GM20000 (cell line): ENCODE measurements at places on chromosomes 1 and 21.

GRCh38 chr1:172931761-172932160 is 119.0 kb downstream of the TNFSF18 start:
- DNase-seq, result no peak

- no peak for DNase-seq
Observed at GRCh38 chr1:75472089-75472970, 138.6 kb downstream of the SLC44A5 start.

GRCh38 chr1:211928290-211928801 is 97.8 kb upstream of the LPGAT1 start:
- DNase-seq, result no peak

DNA sequence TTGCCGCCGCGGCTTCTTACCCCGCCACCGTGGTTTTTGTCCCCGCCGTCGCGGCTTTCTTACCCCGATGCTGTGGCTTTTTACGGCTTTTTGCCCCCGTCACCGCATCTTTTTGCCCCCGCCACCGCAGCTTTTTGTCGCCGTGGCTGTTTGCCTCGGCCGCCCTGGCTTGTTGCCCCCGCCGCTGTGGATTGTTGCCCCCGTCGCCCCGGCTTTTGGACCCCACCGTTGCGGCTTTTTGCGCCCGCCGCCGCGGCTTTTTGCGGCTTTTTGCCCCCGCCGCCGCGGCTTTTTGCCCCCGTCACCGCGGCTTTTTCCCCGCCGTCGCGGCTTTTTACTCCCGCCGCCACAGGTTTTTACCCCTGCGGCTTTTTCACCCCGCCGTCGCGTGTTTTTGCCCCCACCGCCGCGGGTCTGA is 3934.3 kb downstream of the SRGAP2C start:
- DNase-seq, result no peak

GRCh38 chr1:3531928-3532327 is 77.5 kb downstream of the ARHGEF16 start:
- no peak for DNase-seq

DNA sequence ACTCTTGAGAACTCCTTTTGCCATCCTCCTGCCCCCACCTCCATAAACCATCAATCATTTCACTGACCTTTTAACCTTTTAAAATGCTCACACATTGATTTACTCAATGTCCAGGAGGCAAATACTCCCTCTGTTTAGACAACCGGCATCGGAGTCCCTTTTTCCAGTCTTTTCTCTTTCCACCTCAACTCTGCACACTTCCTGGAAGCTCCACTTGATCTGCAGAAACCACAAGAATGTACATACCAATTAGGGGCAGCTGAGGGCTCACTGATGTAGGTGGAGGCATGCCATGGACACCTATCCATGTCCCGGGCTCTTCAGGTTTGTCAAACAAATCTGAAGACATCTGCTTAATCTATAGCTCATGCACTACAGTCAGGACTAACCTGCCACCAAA is 5.3 kb upstream of the AMIGO1 start:
- no peak for DNase-seq

- DNase-seq, result no peak
Observed at GRCh38 chr1:176416777-176417176, 46.2 kb upstream of the PAPPA2 start.

- no peak for DNase-seq
Observed at GRCh38 chr21:41847066-41847804, 31.9 kb downstream of the PRDM15 start.

GRCh38 chr1:14746393-14746792 is 147.9 kb downstream of the KAZN start:
- DNase-seq, result no peak

DNA sequence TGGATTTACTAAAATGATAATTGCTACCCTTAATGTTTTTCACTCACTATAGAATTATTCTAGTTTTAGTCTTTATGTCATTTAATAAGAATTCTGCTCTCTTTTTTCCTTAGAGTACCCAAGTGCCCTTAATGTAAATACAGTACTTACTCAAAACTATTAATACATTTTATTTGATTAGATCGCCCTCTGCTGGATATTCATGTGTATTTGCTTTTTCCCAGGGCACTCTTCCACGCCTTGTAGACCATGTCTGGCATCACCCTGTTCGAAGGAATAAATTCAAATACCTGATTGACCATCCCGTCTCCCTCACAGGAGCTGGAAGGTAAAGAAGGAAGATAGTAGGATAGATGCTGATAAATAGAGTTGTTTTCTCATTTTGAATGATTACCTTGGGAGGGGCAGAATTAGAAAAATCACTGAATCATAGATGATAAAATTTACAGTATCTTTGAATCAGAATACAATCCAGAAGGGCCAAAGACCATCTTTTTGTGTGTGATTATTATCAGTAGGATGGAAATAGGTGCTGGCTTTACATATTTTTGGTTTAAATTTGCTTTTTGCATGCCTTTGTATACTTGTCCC is 4.1 kb downstream of the AXDND1 start:
- peak; percentile 67 for DNase-seq

- no peak for DNase-seq
Observed at GRCh38 chr1:31501505-31501904, 74.8 kb upstream of the TINAGL1 start.

GRCh38 chr1:77514921-77515776 is 167.3 kb downstream of the ZZZ3 start:
- no peak for DNase-seq

DNA sequence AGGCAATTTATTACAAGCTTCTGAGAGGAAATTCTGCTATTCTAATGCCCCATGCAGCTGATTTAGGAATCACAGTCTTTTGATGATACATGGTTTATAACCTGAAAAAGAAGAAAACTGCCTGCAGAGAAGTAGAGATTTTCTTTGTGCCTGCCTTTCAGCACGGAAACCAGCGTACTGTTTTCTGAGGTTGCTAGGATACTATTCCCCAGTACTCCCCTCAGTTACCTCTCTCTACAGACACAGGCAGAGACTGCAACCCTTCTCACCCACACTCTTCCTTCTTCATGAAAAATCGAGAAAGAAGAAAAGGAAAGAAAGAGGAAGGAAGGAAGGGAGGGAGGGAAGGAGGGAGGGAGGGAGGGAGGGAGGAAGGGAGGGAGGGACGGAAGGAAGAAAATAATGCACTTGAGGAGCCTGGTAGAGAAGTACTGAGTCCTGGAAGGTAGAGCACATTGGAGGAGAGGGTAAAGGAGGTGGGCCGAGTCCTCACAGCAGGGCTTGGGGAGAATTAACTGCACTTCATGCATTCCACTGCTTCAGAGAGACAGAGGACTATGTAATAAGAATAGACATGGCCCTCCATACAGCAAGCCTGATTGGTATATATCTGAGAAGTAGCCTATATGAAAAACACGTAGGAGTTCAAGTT is 21.9 kb downstream of the RGS2 start:
- no peak for DNase-seq

- no peak for DNase-seq
Observed at GRCh38 chr1:63199706-63200335, 122.5 kb upstream of the FOXD3 start.

GRCh38 chr21:24023402-24023801 is 1583.9 kb downstream of the MRPL39 start:
- DNase-seq, result no peak

DNA sequence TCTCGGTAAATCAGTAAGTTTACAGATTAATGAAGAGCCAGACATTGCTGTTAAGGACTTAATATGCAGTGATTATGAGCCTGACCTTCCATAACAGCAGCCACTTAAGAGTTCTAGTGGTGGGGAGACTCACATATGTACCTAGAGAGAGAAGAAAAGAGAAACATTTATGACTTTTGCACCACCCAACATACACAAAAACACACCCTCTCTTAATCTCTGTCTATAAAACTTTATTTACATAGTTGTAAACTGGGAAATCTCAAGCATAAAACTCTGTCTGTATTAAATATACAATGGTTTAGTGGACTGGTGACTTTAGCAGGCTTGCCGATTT is 347.4 kb upstream of the ADGRL2 start:
- no peak for DNase-seq

GRCh38 chr1:41810446-41810845 is 108.3 kb downstream of the HIVEP3 start:
- peak; percentile 49 for DNase-seq

GRCh38 chr21:34201001-34201400 is 127.6 kb downstream of the MRPS6 start:
- no peak for DNase-seq

DNA sequence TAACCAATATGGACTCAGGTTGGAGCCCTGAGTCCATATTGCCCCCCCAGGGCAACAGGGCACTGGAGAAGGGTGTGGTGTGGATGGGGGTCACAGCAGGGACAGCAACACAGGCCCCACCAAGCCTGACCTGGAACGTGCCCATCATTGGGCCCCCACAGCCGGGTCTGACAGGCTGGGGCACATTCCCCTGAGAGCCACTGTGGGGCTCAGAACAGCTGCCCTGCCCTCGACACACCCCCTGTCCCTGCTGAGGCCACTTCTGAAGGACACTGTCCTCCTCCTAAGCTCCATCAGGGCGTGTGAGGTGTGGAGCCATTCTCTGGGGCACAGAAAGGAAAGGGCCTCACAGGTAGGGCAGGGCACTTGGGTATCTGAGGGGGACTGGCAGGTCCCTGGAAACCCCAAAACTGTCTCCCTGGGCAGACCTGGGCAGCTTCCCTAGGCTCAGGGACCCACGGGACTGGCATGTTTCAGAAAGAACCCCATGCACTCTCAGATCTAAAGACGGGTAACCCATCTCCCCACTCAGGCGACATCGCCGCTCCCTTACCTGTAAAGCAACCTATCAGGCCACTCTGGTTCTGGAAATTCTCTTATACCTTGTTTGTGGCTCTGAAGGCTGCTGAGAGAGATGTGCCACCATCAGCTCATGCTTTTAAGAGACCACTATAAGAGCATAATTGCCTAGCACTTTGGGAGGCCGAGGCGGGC is 95.5 kb downstream of the DMRTB1 start:
- no peak for DNase-seq

GRCh38 chr1:12186679-12186985 is 19.8 kb downstream of the TNFRSF1B start:
- DNase-seq, result no peak

GRCh38 chr1:3520419-3521378 is 66.2 kb downstream of the ARHGEF16 start:
- DNase-seq, result no peak

GRCh38 chr1:232440325-232441035 is 189.5 kb downstream of the SIPA1L2 start:
- DNase-seq, result no peak

- no peak for DNase-seq
Observed at GRCh38 chr1:81681601-81682266, 119.0 kb upstream of the ADGRL2 start.

- no peak for DNase-seq
Observed at GRCh38 chr1:216482620-216483019, 59.4 kb upstream of the USH2A start.

DNA sequence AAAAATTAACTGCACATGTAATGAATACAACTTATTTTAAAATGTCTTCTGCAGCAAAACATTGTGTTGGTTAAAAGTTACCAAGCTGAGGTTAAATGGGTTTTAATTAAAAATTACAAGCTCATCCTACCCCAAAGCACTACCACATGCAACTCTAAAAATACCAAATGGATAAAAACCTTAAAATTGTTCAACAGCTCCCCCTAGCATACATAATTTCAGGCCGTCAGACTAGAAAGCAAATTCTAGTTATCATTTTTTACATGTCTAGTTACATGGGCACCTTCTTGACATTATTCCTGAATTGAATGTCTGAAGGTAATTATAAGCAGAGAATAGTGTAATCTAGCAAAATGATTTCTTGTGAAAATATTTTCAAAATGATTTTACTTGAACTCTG is 176.5 kb downstream of the C1orf21 start:
- no peak for DNase-seq

DNA sequence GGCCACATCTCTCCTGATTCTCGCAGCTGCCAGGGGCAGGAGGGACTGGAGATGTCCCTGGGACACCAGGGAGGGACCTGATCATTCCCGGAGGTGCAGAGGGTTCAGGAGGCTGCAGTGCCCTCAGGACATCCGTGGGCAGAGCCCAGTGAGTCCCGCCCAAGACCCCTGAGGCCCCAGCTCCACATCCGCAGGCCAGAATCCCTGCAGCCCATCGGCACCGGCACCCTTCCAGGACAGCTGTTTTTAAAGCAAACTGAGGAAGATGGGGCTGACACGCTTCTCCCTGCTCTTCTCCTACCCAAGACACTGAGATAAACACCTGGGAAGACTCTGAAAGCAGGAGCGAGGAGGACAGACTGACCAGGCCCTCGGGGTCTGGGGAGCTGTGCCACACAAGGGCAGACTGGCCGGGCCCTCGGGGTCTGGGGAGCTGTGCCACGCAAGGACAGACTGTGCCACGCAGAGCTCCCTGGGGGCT is 25.5 kb downstream of the SLC19A1 start:
- DNase-seq, result no peak

GRCh38 chr21:45299864-45300785 is 12.4 kb upstream of the POFUT2 start:
- no peak for DNase-seq
